Ascending aorta (tissue), 2 donors: ENCODE measurements at places on chromosomes 1 and 21. TPM values are rescaled to one million over a fixed set of nuclear protein-coding genes. Genes with fewer than 3 reads are reported as not detected.

RCC1 gene
- total RNA-seq: 70.5 TPM

ANGPTL3 gene
- total RNA-seq: not detected

RGS13 gene
- total RNA-seq: not detected

DNA sequence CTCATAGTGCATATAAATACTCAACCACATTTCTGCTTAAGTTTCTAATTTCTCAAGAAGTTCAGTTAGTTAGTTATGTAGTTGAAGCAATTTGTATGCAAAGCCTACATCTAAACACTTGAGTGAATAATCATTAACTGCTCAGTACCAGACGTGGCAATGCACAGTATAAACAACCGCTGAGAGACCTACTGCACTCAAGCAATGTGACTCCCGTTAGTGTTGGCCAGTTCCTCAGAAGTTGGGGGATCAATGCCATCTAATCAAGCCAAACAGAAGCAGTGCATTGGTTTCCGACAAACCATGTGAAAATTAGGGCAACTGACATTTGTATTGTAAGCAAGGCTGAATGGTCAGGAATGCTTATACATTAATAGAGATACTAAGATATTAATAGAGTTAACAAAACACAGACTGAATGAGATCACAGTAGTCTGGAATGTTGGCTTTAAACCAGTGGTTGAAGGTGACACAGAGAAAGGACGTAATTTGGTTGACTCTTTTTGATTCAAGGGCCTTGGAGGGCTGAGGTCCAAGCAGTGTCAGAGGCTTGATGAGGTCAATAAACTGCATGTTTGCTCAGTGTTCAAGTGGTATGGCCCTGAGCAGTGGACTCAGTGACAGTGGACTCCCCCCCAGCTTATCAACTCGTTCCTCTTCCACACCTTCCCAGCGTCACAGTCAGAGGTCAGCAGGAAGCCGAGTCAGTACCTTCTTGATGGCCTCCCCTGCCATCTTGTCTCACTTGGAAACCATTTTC lies 255.5 kb downstream of the CTH start:
- no peak for DNase-seq

- peak; percentile 89 for DNase-seq
These were observed 15.3 kb downstream of the SEMA6C start for GRCh38 chr1:151130987-151131586.

GRCh38 chr1:155044812-155045657 lies 6.1 kb upstream of the ADAM15 start:
- DNase-seq: peak; percentile 51

- DNase-seq: no peak
These were observed 24.7 kb downstream of the SCCPDH start for GRCh38 chr1:246748867-246749266.
